NCI-H524 (cell line): ENCODE measurements at places on chromosomes 7 and 10.

- no peak for DNase-seq
Observed at GRCh38 chr7:126937171-126937570, 315.6 kb downstream of the GRM8 start.

- no peak for DNase-seq
Observed at GRCh38 chr10:19290770-19291169, 242.2 kb downstream of the MALRD1 start.

- no peak for DNase-seq
Observed at GRCh38 chr10:70756700-70757360, 28.3 kb downstream of the TBATA start.

DNA sequence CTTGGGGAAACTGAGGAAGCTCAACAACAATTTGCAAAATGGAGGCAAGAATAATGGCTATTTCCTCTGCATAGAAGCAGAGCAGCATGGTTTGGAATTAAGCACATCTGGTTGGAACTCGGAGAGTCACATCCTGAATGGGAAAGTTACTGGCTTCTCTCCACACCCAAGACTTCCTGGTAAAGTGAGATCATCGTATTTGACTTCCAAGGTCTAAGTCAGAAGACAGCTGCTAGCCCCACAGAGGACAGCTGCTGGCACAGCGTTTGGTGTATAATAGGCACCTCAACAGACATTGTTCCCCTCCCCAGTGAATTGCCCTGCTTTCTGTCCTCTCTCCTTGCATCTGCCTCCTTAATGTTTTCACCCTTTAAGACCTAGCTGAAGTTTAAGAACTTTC lies 37.0 kb upstream of the NRF1 start:
- no peak for DNase-seq

- DNase-seq = peak; percentile 17
Observed at GRCh38 chr10:118701529-118702323, 53.0 kb downstream of the CACUL1 start.

DNA sequence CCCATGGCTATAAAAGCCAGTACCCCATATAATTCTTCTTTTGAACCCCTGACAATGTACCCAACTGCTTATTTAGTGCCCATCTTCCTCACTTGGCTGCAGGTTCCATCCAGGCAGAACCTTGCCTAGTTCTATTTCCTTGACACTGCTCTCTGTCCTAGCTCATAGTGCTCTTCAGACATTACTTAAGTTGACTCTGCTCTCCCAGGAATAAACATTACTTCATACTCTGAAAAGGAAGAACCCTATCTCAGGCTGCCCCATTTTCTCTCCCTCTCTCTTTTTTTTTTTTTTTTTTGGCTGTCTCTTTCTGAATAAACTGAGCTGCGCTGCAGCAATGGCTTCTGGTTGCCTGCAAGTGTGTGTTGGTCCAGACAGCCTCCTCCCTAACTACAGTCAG lies 21.0 kb downstream of the ACTA2 start:
- DNase-seq = no peak
